ENCODE measurements at places on chromosomes 2 and 18.

GRCh38 chr2:82344670-82345069 is 2040.1 kb upstream of the LRRTM1 start:
- no peak for DNase-seq

- DNase-seq, result no peak
These were observed 1057.1 kb upstream of the CRIM1 start for GRCh38 chr2:35298493-35298892.

DNA sequence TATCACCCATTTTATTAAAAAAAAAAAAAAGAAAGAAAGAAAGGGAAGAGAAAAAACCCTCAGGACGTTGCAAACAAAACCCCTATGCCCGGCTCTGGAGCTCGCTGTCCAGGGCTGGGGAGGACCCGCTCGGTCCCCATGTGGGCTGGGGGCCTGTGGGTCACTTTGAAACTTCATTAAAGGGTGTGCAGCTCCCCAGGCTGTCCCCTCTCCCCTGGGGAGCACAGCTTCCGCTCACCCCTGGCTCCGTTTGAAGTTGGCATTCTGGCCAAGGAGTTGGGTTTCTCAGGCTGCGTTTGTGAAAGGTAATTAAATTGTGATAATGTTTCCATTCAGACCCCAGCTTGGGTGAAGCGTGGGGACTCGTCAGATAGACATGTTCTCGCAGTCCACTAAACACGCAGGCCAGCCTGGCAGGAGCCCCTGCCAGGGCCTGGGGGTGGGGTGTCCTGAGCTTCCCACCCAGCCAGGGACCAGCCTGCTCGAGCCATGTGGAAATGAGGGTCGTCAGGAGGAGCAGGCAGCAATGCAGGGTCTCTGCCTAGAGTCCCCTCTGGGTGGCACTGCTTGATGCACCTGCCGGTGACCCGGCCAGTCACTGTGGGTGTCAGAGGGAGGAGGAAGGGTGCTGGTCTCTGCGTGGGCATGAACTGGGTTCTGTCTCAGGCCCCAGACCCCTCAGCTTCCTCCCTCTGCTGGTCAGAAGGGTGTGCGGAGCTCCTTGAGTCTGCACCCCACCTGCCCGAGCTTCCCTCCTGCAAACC is 166.2 kb downstream of the INHBB start:
- DNase-seq, result no peak

DNA sequence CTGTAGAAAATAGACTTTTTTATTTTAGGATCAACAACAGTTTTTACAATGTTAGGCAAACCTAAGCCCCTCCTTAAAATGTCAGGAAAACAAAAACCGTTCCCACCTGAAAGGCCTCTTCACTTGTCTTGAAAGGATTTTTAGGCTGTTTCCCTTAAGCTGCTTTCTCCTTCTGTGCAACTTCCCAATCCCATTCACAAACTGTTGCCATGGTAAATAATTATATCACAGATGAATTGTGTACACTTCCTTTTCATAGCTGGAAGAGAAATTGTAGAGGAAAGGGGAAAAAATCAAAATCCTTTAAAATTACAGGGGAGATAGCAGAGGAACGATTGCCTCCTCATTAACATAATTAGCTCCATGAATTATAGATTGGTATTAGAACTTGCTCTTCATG is 1488.0 kb upstream of the CELF4 start:
- DNase-seq, result no peak

DNA sequence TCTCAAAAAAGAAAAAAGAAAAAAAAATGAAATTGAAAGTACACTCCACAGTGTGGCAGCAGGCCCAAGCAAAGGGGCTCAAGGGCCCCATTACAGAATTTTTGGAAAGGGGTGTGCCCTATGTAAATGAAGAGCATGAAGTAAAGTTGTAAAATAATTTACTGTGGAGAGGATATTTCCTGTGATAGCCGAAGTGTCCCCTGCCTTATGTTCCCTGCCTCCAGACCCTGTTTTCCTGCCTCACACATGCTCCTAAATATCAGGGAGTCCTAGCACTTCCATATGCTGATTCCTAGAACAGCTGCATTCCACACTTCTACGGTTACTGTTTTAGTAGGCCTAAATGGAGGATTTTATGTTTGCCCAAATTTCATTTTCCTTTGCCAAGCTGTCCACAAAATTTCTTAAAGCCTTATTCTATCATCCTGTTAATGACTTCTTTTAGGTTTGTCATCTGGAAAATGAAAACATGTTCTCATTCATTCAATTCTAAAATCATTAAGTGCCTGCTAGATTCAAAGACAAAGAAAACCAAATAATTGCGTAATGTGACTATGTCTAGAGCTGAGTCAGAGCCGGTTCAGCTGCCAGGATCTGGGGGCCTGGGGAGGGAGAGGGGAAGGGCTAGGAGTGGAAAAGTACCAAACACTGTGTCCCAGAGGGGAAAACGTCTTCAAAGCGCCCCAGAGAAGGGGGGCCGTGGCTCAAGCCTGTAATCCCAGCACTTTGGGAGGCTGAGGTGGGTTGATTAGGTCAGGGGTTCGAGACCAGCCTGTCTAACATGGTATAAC is 25.9 kb upstream of the IMPA2 start:
- no peak for DNase-seq

Measured in stimulated activated CD4-positive, alpha-beta T cell treated with anti-CD3 and anti-CD28 coated beads, Interleukin-2, amount 100 ng/mL, for 24 hours (primary cell).